ENCODE measurements at places on chromosomes 12 and 14. TPM values are rescaled to one million over a fixed set of nuclear protein-coding genes. Genes with fewer than 3 reads are reported as not detected.

GRCh38 chr12:43015090-43015737 is 425.7 kb upstream of the PRICKLE1 start:
- no peak overlapping the region for H3K4me3 ChIP-seq
- no peak overlapping the region for H3K27ac ChIP-seq
- no peaks in the 10 kb centered on the region for H3K4me1 ChIP-seq
- no peaks in the 10 kb centered on the region for H3K27me3 ChIP-seq

Gene CISTR
- total RNA-seq, result not detected

DNA sequence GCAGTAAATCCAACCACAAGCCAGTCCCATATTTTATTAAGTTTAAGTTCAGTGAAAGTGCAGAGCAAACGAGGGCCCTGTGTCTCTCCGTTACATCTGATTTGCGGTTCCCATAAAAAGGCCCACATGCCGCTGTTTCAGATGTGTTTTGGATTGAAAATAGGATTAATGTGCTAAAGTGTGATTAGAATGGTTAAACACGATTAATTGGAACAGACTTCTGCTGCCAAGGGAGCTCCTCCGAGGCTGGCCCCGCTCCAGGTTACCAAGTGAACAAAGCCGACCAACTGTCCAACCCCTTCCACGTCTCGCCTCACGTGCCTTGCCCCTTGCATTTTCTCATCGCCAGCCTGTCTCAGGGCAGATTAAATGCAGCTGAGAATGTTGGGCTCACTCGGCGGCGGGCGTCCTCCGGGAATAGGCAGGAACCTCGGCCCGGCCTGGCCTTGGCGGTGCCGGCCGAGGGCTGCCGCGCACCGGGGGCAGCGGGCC is 166.5 kb upstream of the GSC start:
- H3K27ac ChIP-seq, result peak overlapping the region; percentile 92
- peaks cover 25% of the 10 kb centered on the region for H3K4me1 ChIP-seq
- no peaks in the 10 kb centered on the region for H3K36me3 ChIP-seq
- H3K27me3 ChIP-seq, result peaks cover under 1% of the 10 kb centered on the region

DNA sequence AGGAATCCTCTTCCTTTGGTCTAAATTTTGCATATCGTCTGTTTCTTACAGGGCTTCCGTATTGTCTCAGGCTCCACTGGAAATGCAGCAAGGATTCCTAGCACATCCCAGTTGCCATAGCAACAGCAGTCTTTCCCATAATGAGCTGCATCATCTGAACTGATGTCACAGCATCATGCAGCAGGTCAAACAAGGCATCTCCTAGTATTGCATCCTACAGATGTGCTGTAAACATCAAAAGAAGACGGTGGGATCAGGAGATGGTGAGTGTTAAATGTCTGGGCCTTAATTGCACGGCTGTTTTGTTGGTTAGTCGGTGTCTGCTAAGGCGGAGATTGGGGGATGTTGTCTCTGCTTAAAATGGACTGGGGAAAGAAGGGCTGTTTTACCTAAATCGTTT is at the start of gene AKAP6:
Gene AKAP6, plus strand, starts transcription at position 153 of the 400 bp plus-strand sequence. CDS start 104,196 bp downstream, outside the sequence.
- H3K4me3 ChIP-seq, result no peak within 1 kb of the TSS
- DNase-seq, result peak; percentile 83
- H3K4me1 ChIP-seq, result no peaks in the 10 kb centered on the region

Gene HCAR2
- not detected for total RNA-seq

DNA sequence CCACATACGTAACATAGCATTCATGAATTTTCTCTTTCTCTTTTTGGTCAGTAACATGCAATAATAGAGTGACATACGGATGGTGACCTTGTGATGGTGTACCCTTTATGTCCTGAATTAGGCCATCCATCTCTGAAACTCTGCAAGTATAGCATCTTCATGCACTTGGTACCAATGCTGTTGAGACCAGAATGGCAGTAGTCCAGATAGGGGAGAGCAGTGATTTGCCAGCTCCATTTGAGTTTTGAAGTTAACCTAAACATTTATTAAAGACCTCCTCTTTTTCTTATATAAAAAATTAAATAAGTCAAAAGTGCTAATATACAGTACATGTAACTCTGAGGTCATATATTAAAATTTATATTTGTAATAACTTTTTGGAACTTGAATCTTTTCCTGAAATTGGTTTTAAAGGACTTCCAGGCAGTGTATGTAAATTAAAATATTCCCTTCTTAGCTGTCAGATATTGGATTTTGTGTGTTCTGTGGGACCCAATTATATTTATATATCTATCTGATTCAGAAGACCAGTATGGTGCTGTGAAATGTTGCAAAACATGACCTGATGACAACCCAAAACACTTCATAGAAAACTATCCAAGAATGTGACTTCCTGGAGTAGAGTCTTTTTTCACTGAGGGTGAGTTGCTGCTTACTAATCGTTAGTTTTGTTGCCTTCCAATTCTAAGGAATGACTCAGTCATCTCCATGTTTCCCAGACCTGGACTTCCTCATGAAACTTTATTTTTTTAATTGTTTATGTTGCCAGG is 3.5 kb downstream of the ELK3 start:
- no peak overlapping the region for H3K4me3 ChIP-seq
- DNase-seq, result no peak
- no peak overlapping the region for H3K27ac ChIP-seq
- H3K36me3 ChIP-seq, result no peaks in the 10 kb centered on the region
- peaks cover 17% of the 10 kb centered on the region for H3K4me1 ChIP-seq

Gene PRB4
- not detected for total RNA-seq
